Stimulated activated CD4-positive, alpha-beta T cell treated with anti-CD3 and anti-CD28 coated beads, TNF-alpha, amount 100 ng/mL, for 48 hours (primary cell): ENCODE measurements at places on chromosomes 12 and 14.

DNA sequence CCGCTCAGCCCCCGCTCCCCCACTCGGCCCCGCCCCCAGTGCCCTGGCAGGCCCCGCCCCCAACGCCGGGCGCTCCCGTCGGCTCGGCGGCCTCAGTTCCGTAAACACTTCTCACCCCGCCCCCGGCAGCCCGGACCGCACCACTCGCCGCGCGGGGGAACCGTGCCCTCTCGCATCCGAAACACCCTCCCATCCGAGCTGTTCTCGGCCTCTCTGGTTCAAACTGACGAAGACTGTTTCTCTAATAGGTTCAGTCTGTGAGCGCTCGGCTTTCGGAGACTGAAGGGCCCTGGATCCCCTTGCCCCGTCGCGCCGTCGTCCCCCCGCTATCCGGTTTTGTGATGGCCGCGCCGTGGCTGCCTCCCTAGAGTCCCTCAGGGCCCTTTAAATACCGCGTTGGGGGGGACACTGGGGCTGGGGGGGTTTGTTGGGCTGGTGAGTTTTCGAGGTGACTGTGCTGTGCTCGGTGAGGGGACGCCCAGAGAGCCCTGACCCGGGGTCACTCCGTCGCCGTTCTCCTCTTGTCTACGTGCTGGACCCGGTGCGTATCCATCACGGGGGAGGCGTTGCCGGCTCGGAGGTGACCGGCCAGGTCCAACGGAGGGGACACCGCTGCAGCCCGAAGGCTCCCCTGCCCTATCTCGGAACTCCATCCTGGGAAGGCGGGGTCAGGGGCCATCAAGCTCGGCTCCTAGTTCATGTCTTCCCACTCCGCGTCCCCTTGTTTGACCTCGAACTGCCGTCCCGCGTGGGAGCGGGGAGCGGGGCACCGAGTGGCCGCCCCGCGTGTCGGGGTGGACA is at the start of gene TCP11L2:
Gene TCP11L2, plus strand, starts transcription at position 333 of the 801 bp plus-strand sequence. CDS start 8,343 bp downstream, outside the sequence.
- DNase-seq: peak; percentile 71

DNA sequence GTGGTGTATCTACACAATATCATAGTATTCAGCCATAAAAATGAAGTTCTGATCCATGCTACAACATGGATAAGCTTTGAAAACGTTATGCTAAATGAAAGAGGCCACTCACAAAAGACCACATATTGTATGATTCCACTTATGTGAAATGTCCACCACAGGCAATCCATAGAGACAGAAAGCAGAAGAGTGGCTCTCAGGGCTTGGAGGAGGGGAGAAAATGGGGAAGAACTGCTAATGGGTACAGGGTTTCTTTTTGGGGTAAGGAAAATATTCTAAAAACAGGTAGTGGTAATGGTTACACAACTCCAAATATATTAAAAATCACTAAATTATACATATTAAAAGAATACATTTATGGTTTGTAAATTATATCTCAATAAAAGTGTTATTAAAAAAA is 16.5 kb downstream of the SCNN1A start:
- DNase-seq: no peak

GRCh38 chr14:75522983-75523318 is 682 bp downstream of the BATF start:
- DNase-seq: no peak

DNA sequence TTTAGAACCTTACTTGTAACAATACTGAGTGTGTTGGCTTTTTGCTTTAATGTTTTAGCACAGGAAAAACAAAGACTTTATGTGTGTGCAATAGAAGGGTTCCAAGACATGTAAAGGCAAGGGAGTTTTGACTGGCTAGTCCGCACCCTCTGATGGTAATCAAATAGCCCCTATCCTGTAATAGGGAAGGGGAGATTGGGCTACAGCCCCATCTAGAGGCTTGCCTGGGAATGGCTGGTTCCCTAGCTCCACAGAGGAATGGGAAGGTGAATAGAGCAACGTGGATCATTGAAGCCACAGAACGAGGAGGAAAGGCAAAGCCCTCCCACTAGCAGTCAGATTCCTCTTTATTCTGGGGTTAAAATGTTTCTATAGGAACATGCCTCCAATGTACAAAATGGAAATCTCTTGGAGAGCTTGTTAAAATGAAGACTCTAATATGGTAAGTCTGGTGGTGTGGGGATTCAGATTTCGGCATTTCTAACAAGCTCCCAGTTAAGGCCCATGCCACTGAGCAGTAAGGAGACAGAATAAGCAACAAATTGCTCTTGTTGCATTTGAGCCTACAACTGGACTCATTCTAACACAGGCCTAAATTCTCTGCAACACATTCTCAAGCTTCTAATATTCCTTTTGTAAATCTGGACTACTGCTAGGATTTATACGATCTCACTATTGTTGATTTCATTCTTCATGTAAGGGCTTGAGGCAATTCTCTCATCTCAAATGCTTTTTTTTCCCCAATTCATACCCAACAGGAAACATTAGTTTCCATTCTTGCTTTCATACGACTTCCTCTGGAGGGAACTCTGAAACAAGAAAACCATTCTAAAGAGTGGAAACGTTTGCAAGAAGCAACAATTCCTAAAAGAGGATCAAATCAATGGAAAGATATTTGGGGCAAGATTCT is 57.1 kb downstream of the NIN start:
- DNase-seq: no peak

GRCh38 chr12:127162307-127162706 is 1104.7 kb upstream of the TMEM132C start:
- no peak for DNase-seq

- DNase-seq: no peak
Observed at GRCh38 chr14:34035177-34035933, 84.5 kb upstream of the EGLN3 start.

GRCh38 chr14:21081521-21082142 is 11.5 kb downstream of the ARHGEF40 start:
- DNase-seq: no peak

DNA sequence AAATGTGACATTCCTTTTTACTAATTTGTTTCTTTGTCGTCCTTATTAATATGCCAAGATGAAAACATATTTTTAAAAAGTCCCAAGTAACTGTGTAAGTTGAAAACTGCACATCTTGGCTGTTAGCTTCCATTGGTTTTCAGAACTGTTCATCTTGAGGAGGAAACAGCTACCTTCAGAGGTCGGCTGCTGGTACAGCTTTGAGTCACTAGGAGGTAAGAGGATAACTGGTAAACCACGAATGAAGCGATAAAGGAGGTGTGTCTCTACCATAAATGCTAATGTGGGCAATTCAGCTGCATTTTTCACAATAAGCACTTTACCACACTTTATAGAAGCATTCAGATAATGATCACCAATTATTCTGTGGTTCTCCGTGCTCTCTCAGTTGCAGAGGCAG is 137.5 kb upstream of the KRAS start:
- peak; percentile 36 for DNase-seq

- no peak for DNase-seq
Observed at GRCh38 chr12:133130808-133131128, 341 bp downstream of the ZNF10 start.

DNA sequence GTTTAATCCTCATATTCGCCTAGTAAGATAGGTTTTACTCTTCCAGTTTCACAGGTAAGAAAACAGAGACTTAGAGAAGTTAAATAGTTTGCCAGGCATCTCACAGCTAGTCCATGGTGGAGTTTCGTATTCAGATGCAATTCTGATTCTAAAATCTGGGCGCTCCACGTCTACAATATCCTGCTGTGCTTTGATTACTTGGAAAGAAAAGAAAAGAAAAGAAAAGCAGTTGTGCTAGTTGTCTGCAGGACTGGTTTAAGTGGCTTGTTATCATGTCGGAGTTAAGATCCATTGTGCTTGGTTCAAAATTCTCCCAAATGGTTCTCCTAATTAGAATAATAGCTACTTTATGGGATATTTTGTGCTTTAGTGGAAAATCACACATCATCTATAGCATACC is 18.6 kb downstream of the AKAP3 start:
- no peak for DNase-seq

GRCh38 chr14:57755018-57755521 is 110.8 kb downstream of the SLC35F4 start:
- DNase-seq: no peak

DNA sequence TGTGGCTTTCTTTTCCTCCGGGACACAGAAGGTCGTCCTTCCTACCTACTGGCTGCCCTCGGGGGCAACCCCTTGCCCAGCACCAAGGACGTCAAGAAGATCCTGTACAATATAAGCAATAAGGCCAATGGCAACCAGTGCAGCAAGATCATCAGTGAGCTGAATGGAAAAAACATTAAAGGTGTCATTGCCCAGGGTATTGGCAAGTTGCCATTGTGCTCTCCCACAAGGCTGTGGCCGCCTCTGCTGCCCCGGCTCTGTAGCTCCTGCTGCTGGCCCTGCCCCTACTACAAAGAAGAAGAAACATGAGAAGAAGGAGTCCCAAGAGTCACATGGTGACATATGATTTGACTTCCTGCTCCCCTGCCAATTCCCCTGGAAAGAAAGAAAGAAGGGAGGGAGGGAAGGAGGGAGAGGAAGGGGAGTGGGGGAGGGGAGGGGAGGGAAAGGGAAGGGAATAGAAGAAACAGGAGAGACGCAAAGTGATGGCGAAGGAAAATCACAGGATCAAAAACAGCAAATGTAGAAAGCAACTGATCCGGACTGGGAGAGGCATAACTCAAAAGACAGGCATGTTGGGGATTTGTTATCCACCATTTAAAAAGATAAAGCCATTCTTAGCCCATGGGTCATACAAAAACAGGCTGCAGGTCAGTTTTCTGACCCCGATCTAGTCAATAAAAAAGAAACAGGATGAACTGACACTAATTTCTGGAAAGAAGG is 61.3 kb upstream of the RESF1 start:
- no peak for DNase-seq

- DNase-seq: no peak
Observed at GRCh38 chr14:33768458-33768830, 182.4 kb downstream of the EGLN3 start.

GRCh38 chr14:66233591-66233990 is 252.6 kb upstream of the CCDC196 start:
- DNase-seq: no peak

GRCh38 chr12:18358077-18358476 is 96.8 kb downstream of the PIK3C2G start:
- DNase-seq: no peak

DNA sequence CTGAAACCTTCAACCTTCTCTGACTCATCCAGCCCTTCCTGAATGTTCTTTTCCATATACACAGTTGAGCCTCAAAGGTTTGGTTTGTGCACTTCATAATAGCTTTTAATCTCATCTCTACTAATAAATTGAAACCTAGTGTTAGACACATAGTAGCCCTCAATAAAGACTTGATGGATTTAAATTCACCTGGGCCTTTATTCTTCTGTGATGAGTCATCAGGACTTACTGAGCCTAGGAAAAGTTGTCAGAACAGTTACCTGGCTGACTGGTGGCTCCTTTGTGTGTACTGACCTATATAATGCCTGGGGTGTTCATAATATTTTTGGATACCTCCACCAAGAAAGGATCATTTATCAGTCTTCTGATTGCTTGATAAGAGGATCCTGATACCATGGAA is 86.4 kb upstream of the NTF3 start:
- DNase-seq: no peak

DNA sequence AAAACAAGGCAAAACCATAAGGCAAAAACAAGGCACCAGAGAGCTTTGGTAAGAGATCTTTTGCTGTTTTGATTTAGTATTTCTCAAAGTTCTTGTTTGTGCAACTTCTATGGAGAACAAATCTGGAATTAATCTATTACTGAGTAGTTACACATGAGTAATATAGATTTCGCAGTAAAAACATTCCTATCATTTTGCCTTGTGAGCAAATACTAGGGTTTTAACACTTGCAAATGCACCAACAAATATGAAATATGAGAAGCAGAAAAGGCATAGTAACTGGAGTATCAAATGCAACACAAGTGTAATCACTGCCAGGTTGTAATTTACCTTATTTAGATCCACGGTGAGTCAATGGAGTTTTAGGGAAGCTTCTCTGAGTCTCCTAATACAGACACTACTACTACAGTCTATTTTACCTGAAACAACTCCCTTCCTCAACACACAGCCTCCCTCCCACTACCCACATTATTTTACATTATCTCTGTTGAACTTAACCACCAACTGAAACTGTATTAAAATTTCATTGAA is 324.1 kb downstream of the FLRT2 start:
- DNase-seq: no peak

- no peak for DNase-seq
Observed at GRCh38 chr14:86013641-86014040, 483.7 kb downstream of the FLRT2 start.

- no peak for DNase-seq
Observed at GRCh38 chr12:90621927-90622326, 333.0 kb downstream of the CCER1 start.

DNA sequence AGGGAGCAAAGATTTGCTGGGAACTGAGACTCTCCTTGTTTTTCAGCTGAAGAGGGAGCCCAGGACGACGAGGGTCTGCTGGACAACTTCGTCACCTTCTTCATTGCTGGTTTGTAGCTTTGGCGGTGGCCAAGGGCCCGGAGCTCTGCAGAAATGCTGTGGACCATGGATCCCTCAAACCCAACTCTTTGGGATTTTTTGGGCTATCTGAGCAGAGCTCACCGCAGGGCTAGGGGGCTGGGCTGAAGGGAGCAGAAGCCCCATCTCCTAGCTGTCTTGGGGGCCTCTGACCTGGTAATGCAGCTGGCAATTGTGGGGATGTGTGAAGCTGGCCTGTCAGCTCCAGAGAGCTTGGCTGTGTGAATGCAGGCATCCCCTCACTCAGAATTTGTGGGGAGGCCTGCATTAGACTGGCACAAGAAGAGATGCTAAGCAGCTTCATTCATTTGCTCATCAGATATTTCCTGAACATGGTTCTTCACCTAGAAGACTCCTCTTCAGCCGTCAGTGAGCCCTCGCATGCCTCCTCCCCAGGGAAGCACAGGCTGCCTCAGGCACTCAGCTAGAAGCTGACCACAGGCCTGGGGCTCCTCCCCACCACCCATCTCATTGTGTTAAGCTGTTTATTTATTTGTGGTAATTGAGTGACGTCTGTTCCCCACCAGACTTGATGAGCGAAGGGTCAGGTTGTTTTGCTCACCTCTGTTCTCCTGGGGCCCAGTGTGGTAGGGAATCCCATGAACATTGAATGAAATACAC is 32.2 kb downstream of the CYP46A1 start:
- no peak for DNase-seq

- no peak for DNase-seq
Observed at GRCh38 chr14:68214431-68214830, 394.9 kb downstream of the RAD51B start.

- no peak for DNase-seq
Observed at GRCh38 chr12:57581802-57582201, 9.2 kb upstream of the PIP4K2C start.

DNA sequence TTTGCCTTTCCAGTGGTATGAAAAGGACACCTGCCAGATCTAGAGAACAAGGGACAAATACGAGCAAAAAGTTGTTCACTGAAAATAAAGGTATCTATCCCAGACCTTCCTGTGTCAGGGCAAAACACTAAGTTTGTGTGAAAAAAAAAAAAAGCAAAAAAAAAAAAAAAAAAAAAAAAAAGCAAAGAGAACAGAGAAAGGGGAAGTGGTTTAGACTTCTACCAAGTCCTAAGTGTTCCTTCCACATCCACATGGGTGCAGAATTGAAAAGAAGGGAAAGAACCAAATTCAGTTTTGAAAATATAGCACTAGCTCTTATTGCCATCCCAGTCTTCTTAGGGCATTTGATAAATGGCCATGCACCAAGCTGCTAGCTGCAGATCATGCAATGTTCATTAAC is 41.7 kb downstream of the ZCRB1 start:
- DNase-seq: no peak

GRCh38 chr14:101494826-101495225 is 66.5 kb upstream of the DIO3 start:
- no peak for DNase-seq

- DNase-seq: peak; percentile 81
Observed at GRCh38 chr14:99271951-99272631, at the start of gene BCL11B. BCL11B (minus strand) TSS chr14:99272197; CDS start chr14:99271218, 979 bp downstream.
